Stimulated activated naive CD4-positive, alpha-beta T cell treated with Interleukin-2 at 50 U/mL for 16 hours (primary cell): ENCODE measurements at places on chromosomes 12 and 14.

DNA sequence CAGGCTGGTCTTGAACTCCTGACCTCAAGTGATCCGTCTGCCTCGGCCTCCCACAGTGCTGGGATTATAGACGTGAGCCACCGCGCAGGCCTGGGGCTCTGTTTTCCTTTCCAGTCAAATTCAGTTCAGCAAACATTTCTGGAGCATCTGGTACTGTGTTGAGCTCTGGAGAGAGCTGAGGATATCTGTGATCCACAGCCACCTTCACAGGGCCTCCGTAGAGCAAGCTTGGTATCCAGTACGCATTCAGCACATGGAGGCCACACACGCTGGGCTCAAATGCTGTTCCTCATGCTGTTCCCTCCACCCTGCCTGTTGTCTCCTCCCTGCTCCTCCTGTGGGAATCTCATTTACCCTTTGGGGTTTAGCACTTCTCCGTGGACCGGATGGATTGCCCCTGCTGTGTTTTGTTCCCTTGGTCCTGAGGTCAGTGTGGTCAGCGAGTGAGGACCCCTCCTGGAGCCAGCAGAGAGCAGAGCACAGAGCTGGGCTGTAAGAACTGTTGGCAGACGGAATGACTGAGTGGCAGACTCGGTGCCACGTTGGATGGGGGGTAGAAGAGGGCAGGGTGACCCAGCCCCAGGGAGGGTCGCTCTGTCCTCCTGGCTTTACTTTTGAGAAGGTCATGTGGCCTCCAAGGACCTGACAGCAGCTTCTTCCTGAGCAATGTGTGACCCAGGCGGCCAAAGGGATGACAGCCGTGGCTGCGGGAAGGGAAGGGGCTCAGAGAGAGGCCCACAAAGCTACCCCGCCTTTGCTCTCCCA, 891 bp downstream of the RPS6KL1 start:
- DNase-seq: no peak

- no peak for DNase-seq
These were observed 1.5 kb upstream of the FGF6 start for GRCh38 chr12:4447151-4447550.

GRCh38 chr12:76720068-76720467, 43.8 kb upstream of the ZDHHC17 start:
- DNase-seq: no peak

DNA sequence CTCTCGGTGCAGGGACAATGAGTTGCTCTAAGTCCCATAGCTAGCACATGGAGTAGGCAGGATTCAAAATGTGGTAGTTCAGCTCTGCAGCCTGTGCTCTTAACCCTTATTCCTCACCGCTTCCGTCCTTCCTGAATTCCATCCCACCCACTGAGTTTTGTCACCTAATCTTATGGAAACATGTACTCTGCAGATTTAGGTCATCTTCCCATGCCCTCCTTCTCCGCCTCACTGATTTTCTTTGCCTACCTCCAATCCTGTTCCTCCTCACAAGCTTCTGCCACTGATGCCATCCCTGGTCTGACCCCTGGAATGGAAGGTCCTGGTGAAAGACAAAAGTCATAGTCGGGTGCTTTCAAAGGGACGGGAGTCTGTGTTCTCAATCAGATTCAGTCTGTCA, 46.5 kb upstream of the ABCC9 start:
- no peak for DNase-seq
